ENCODE measurements at places on chromosomes 7 and 10.

DNA sequence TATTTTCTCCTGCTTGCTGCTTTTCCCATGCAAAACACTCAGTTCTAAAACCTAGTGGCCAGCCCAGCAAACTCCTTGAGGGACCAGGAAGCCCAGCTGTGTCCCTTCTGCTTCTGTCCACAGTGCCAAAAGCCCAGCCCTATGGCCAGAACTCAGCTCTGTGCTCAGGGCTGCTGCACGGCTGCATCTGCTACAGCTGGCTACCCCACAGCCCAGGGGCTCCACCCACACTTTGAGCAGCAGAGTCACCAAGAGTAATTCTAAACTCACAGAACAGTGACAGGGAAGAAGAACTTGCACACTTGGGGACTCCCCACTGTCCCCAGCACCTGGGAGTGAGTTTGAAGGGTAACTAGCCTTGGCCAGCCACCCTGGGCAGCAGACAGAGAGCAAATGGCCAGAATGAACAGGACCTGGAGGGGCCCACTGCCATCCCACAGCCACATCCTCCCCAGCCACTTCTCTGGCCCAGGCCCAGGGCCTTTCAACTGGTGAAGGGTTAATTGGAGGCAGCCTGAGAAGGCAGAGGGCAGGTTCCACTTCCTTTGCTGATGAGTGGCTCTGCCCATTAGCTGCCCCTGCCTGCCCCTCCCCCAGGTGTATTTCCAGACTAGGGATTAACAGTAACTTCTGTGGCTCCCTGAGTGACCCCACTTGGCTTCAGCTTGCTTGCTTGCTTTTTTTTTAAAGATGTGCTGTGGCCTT, 28.1 kb upstream of the TRIM8 start:
- DNase-seq: no peak

DNA sequence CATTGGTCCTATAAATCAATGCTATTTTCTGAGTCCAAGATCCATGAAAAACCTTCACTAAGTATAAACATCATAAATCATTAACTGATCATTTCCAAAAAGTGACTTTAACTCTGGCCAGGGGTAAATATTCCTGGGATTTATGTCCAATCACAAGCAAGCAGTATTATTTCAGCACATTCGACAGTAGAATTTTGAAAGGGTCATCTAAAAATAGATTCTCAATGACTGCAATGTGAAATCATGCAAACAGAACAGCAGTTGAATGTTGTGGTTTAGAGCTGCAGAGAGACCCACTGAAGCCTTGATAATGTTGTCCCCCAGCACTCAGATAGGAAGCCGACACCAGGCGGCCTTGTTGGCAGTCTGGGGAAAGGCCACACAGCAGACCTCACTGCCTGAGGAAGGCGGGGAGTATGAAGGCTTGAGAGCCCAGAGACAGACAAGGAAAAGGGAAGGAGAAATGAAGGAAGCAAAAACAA, 38.1 kb downstream of the FAM107B start:
- DNase-seq: no peak

GRCh38 chr7:44995555-44996493, 4.2 kb upstream of the CCM2 start:
- DNase-seq: no peak

- no peak for DNase-seq
Observed at GRCh38 chr10:48470893-48471805, 133.7 kb downstream of the ARHGAP22 start.

Measured in stimulated activated CD4-positive, alpha-beta T cell treated with anti-CD3 and anti-CD28 coated beads, Interleukin-2, amount 100 ng/mL, for 4 hours (primary cell).